Hematopoietic multipotent progenitor cell treated with erythropoietin and hydrocortisone succinate and interleukin-3 and kit ligand, for 15 days (in vitro differentiated cells): ENCODE measurements at places on chromosomes 13 and 19.

DNA sequence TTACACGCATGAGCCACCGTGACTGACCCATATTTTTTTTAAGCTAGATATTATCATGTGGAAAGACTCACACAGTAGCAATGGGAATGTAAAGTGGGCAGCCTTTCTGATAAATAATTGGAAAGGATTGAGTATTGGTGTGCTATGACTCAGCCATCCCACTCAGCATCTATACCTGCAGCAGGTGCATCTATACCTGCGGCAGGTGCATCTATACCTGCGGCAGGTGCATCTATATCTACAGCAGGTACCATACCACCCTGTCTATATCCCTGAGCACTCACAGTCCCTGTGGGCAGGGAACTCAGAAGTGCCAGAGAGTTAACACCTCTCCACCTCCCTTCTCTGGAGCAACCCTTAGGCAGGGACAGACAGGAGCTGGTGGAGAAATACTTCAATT is 5.2 kb upstream of the LRRC8E start:
- DNase-seq: no peak

DNA sequence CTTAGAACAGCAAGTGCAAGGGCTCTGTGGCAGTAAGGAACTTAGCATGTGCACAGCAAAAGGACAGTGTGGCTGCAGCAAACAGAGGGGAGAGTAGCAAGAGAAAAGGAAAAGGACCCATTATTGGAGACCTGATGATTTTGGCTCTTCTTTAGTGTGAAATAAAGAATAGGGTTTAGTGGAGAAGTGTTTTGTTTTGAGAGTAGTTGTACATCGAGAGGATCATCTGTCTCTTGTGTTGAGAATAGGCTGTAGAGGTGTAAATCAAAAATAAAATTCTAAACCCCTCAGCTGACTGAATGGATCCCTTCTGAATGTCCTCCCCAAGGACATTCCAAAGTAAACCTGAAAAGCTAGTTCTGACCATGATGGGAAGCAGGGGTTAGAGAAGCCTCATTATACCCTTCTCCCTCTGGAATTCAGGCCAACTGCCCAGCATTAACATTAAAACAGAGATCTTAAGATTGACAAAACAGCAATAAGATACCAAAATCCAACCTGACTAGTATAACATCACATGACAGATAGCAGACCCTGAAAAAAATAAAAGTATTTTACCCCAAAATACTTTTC is 73.6 kb upstream of the OBI1 start:
- no peak for DNase-seq

GRCh38 chr13:47334173-47334572 is 437.3 kb upstream of the HTR2A start:
- DNase-seq: no peak

DNA sequence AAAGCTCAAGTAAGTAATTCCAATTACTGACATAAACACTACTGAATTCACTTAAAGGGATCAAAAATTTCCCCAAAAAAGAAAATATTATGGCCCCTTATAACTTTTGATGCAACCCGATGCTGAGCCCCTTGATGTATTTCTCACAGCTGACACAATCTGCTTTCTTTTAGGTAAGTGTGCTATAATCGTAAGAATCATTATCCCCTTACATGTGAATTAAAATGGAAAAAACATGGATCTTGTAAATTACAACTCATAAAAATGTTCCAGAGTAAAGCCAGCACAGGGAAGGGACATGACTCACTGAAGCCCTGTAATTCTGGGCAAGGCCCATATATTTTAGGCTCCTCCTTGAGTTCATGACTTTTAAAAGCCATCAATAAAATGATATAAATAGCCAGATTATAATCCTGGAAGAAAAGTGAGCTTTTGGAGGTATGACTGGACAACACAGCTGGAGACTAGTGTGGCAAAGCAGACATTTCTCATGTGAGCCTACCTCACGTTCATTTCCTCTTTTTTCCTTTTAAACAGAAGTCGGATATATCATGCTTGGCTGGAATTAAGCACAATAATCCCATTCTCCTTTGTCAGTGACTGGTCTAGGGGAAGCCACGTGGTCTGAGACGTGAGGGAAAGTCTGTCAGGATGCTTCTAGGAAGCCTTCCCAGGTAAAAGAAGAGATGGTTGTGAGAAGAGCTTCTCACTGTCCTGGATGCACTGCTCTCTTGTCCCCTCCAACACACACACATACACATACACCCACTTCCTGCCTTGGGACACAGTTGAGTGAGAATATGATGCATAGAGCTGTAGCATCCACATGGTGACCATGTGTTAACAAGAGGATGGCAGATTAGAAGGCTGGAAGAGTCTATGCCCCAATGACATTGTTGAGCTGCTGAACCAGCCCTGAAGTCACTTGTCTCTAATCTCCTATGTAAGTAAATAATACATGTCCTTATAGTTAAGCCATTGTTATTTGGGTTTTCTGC is 165.4 kb downstream of the RGCC start:
- DNase-seq: no peak

GRCh38 chr13:83414393-83414792 is 467.9 kb downstream of the SLITRK1 start:
- DNase-seq: no peak
